ENCODE measurements at places on chromosomes 7 and 10. TPM values are rescaled to one million over a fixed set of nuclear protein-coding genes. Genes with fewer than 3 reads are reported as not detected.

Gene CPXM2
- total RNA-seq = 45.2 TPM

- H3K36me3 ChIP-seq = no peaks in the 10 kb centered on the region
- H3K27ac ChIP-seq = no peak overlapping the region
- no peaks in the 10 kb centered on the region for H3K27me3 ChIP-seq
- no peak overlapping the region for H3K4me3 ChIP-seq
- H3K4me1 ChIP-seq = peaks cover 56% of the 10 kb centered on the region
Observed at GRCh38 chr7:30813466-30813865, 42.2 kb downstream of the MINDY4 start.

Gene SMKR1
- total RNA-seq = 1.2 TPM

DNA sequence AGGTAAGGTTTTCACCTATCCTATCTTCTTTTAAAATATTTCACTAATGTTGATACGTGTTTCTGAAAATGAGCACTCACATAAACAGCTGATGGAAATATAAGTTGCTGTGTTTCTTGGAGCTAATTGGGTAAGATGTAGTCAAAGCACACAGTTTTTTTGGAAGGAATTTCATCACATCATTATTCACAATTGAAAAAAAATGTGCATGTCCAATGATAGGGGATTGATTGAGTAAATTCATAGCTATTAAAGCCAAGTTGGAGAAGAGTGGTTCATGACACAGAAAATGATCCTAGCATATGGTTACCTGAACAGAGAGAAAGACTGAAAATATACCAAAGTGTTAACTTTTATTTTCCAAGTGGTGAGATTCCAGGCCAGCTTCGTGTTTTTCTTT, 29.6 kb downstream of the GLI3 start:
- H3K4me1 ChIP-seq = no peaks in the 10 kb centered on the region
- H3K27me3 ChIP-seq = no peaks in the 10 kb centered on the region
- H3K36me3 ChIP-seq = peaks cover 6% of the 10 kb centered on the region
- no peak overlapping the region for H3K27ac ChIP-seq
- no peak overlapping the region for H3K4me3 ChIP-seq
- DNase-seq = no peak

- H3K4me3 ChIP-seq = no peak overlapping the region
- no peaks in the 10 kb centered on the region for H3K36me3 ChIP-seq
- H3K27me3 ChIP-seq = no peaks in the 10 kb centered on the region
- peaks cover 16% of the 10 kb centered on the region for H3K4me1 ChIP-seq
- no peak for DNase-seq
Observed at GRCh38 chr10:12704488-12704887, 297.0 kb downstream of the CCDC3 start.

Data from tibial nerve (tissue), 4 donors.